Renal pelvis (tissue), 12 donors: ENCODE measurements at places on chromosomes 7 and 10.

DNA sequence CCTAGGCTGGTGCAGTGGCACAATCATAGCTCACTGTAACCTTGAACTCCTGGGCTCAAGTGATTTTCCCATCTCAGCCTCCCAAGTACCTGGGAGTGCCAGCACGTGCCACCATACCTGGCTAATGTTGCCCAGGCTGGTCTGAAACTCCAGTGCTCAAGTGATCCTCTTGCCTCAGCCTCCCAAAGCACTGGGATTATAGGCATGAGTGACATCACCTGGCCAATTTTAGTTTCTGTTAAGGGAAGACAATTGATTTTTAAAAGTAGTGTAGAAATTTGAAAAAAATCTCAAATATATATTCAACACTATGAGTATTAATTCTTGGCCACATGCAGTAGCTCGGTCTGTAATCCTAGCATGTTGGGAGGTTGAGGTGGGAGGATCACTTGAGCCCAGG, 121.9 kb upstream of the RHEB start:
- DNase-seq: no peak

DNA sequence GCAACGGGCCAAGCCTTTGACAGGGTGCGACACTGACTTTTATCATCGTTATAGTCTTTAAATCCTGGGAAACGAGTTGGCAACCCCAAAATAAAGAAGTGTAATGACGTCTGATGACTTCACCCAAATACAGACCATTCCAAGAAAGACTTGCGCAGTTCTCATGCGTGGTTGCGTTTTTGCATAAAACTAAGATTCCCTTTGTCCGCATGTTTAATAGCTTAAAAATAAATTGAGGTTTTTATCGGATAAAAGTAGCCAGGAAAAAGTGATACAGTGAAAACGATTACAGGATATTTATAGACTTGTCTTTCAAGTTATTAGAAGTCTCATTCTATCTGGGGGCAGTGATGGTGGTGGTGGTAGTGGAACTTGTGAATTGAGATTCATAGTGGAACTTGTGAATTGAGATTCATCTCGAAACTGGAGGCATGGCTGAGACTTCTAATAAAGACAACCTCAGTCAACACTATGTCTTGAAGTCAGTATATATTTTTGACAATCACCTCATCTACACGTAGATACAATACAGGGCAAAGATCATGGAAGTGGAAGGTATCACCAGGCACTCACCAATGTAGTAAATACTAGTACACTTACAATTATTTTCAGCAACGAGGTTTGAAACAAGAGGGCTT, 1.2 kb upstream of the NAMPT start:
- peak; percentile 21 for DNase-seq

- DNase-seq: no peak
Observed at GRCh38 chr7:134046594-134047128, 80.5 kb upstream of the LRGUK start.

GRCh38 chr7:151494298-151495284, 25.1 kb downstream of the RHEB start:
- no peak for DNase-seq

DNA sequence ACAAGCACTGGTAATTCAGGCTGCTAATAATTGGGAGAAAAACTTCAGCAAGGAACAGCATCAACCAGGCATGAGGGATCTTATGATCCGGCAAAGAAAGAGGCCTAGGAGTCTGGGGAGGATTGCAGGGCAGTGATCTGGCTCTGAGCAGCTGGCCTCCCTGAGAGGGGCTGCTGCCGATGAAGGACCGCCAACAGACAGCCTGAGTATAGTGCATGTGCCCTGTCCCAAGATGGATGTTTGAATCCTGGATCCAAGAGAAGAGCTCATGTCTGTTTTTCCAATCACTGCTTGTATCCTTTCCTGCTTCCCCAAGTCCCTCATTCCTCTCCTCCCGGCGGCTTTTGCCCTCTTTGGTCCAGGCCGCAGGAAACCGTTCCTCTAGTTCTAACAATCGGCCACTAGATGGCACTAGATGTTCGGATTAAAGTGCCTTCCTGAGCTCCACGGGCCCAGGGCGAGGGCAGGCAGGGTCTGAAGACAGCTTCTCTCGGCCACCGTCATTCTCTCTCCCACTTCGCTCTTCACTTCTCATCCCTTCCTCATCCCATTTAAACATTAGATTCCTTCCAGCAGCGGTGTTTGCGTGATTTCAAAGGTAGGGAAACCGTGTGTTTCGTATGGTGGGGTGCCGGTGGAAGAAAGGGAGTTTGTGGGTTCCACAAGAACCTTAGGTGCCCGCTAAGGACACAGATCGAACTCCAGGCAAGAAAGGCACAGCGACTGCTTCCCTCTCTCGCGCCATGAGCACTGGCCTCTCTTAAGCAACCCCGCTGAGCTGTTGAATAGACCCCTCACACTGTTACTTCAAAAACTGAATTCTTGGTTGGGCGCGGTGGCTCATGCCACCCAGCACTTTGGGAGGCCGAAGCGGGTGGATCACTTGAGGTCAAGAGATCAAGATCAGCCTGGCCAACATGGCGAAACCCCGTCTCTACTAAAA, 82.4 kb downstream of the ADCYAP1R1 start:
- peak; percentile 79 for DNase-seq

GRCh38 chr7:155130493-155130892, 60.4 kb downstream of the HTR5A start:
- DNase-seq: no peak
